ENCODE measurements at places on chromosomes 12 and 14.

GRCh38 chr12:113056631-113057488 is at the start of gene DTX1:
TSS of gene DTX1 (plus strand) at chr12:113056730. CDS start at chr12:113058193, 1,463 bp downstream.
- no peak for DNase-seq

- DNase-seq, result no peak
These were observed 40.4 kb downstream of the SLC8A3 start for GRCh38 chr14:70148351-70148750.

DNA sequence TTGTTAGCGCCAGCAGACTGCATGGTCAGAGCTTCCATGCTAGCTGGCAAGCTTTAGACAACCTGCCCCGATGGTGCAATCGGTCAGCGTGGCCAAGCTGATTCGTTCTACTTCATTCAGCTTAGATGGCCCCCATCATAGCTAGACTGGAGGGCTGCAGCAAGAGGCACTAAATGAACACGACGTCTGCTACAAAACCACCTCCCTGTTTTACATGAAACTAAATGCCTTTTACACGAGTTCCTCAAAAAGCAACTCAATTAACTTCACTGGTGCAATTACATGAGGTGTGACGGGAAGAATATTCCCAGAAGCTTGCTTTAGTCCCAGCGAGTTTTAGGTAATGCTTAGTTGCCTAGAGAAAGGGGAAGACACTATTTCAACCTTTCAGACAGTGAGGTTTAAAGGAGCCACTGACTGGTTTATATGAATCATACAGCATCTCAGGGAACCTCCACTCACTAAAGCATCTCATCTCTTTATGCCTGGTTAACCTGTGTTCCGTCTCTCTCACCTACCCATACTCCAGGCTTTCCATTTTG is 8.4 kb downstream of the NIN start:
- DNase-seq, result no peak

GRCh38 chr12:117362391-117362790 is 965 bp upstream of the NOS1 start:
- no peak for DNase-seq

GRCh38 chr12:89783359-89784060 is 74.9 kb upstream of the ATP2B1 start:
- no peak for DNase-seq

GRCh38 chr14:54756656-54757392 is 145.8 kb downstream of the GCH1 start:
- DNase-seq, result no peak

DNA sequence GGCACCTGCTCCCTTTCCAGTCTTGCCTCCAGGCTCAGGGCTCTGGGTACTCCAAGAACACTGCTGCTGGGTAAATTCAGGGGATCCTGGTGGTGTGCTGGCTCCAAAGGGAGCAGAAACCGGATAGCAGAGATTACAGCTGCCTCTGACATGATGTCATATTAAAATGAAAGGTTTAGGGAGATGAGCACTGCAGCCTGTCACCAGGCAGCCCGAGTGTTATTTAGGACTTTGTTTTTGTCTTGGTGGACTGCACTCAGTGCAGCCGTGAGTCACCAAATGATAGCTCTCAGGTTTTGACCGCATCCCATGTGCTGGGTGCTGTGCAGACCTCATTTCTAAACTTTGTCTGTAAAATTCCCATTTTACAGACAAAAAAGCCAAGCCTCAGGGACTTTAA is 266.0 kb upstream of the CRY1 start:
- DNase-seq, result no peak

- DNase-seq, result no peak
These were observed 52.0 kb downstream of the CRACR2A start for GRCh38 chr12:3700861-3701260.

DNA sequence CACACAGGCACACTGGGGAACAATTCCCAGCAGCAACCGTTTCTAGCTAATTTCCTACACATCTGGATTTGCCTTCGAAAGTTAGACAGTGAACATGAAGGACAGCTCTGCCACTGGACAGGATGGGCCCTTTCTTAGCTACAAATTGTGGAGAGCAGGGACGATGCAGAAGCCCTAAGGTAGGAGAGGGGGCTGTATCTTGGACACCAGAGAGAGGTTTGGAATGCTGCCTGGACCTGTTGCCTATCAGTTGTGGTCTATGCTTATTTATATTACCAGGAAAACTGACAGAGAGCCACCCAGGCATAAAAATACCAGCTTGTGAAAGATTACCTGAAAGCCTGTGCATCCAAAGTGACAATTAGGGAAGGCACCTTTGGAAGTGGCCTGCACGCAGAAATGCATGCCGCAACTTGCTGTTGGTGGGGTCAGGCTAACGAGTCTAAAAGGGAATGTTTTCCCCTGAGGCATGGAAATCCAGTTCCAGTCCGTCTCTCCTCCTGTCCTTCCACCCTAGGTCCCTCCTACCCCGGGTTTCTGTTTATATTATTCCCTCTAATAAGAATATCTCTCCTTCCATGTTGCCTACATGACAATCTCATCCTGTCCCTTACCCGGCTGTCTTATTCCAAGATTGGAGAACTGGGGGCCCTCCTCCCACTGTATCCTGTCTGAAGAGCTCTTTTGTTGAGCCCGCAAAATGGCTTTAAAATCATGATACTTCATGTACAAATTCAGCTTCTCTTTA is 60.2 kb downstream of the MDM2 start:
- no peak for DNase-seq

- DNase-seq, result no peak
These were observed 73.0 kb downstream of the DNAI7 start for GRCh38 chr12:25121916-25122315.

- DNase-seq, result no peak
These were observed 273.9 kb downstream of the NUAK1 start for GRCh38 chr12:105864901-105865300.

DNA sequence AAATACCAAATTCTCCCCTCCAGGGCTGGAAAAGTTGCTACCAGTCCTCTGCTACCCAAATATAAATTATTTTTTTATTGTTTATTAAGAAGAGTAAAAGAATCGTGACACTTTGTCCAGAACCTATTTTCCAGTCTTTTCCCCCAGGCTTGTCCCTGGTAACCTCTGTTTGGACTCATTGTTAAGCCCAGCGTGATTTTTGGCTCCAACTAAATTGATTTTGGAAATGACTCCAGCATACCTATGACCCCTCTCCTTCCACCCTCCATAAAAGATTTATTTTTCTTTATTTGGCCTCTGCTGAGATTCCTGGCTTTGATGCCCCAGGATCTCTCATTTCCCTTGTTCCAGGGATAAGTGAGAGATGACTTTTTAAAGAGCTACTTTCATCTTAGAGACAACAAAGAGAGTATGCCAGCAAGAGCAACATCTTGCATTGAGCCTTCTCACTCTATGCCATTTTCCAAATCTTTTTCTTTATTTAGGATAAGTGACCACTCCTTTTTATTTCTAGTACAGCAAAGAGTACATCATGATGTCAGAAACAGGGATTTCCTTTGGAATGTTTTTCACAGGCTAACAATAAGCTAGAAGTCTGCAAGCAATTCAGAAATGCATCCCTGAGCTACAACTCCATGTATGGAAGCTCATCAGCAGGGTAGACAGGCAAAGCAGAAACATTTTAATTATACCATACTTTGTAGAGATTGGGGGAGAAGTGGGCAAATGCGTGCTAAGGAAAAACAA is 75.8 kb downstream of the DAD1 start:
- no peak for DNase-seq

DNA sequence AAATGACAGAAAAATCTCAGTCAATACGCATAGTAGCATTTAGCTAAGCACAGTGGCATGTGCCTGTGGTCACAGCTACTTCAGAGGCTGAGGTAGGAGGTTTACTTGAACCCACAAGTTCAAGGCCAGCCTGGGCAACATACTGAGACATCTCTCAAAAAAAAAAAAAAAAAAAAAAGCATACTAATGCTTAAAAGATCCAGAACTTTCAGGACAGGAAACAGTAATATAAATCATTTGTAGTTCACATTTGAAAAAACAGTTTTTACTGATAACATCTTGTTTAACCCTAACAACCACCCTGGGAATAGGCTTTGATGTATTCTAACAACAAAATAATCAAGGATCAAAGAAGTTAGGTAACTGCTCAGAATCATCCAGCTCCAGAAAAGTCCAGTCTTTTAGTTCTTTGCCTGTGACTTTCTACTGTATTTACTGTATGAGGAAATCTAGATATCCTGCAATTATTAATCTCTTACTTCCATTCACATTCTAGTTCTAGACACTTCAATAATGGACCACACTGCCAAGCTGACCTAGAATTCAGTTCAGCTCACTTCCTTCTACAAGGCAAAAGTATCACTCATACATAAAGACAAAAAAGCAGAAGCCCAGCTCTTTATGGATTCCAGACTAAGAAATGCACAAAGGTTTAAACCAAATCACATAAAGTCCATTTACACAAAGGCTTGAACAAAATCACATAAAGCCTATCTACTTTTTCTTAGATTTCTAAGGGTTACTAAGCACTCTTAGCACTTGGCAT is 28.5 kb downstream of the PAWR start:
- DNase-seq, result no peak

DNA sequence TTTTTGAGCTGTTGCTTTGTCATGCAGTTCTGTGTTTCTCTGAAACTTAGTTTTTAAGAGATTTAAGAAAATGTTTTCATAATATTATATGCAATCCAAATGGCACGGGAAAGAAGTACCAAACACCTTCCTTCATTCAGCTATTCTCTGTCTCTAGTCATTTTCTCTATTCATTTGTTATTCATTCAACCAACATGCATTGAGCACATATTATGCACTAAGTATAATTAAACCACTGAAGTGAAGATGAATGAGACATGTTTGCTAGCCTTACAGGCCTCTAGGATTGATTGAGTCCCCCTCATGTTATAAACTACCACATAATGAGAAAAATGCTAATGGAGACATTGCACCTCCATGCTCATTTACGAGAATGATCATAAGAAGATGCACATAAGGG is 45.7 kb upstream of the CCDC91 start:
- no peak for DNase-seq

- no peak for DNase-seq
These were observed 1.5 kb downstream of the PLEKHG6 start for GRCh38 chr12:6311822-6312528.

GRCh38 chr12:109899783-109900751 is at the start of gene TCHP:
TSS of gene TCHP (plus strand) at chr12:109900274. CDS start at chr12:109903027, 2,753 bp downstream.
- DNase-seq, result peak; percentile 23

GRCh38 chr14:38727731-38728130 is 375.3 kb downstream of the SEC23A start:
- no peak for DNase-seq

DNA sequence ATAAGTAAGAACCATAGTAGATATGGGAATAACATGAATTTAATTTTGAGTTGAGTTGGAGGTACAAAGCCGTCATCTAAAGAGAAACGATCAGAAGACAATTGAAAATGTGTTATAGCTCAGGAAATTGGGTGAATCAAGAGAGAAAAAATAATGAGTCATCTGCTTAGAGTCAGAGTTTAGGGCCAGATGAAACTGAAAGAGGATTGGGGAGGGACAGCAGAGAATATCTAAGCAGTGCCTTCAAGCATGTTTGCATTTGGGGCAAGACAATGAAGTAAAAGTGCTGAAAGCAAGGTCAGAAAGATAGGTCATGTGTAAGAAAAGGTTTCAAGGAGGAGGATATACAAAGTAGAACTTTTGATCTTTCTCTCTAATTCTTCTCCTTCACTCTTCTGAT is 49.4 kb downstream of the SLC15A5 start:
- no peak for DNase-seq

DNA sequence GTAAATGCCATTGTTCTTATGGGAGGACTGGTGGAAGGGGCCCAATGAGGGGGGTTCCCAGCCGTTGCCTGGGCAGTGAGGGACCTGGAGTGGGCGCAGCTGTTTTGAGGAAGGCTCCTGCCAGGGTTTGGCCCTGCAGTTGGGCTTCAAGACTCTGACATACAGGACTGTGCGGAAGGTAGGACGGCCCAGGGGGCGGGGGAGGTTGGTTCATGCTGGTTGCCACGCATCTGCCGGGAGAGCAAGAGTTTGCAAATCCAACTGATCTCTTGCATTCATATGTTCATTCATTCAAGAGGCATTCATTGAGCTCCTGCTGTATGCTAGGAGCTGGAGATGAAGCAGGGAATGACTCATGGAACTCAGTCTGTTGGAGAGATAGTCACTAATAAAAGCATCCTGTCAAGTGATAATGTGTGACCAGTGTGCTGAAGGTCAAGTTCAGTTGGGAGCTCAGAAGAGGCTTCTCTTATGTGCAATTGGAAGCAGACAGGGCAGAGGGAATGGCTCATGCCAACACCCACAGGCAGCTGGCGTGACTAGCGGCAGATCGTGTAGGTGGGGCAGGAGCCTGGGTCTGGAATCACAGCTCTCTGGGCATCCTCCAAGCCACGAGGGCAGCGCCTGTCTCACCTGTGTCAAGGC is 7.8 kb downstream of the SH2B3 start:
- no peak for DNase-seq

GRCh38 chr12:48442179-48442847 is 30.0 kb upstream of the ANP32D start:
- DNase-seq, result no peak

- no peak for DNase-seq
These were observed 91.9 kb downstream of the SLC24A4 start for GRCh38 chr14:92414690-92415445.

GRCh38 chr12:94042321-94042720 is 106.1 kb upstream of the PLXNC1 start:
- DNase-seq, result no peak

DNA sequence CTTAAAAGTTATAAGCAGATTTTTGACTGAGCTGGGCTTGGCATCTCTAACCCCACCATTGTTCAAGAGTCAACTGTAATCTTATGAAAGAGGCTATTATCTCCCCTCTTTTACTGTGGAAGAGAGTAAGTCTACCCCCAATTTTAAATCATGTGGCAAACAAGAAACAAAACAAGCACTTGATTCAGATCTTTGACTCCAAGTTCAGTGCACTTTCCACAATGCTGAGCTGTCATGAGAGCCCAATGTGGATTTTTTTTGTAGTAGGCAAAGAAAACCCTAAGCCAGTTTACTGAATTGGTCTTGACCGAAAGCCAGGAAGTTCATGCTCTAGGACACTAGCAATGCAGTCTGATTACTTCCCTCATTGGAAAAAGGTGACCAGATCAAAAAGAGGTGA is 306.2 kb downstream of the GALC start:
- no peak for DNase-seq

GRCh38 chr12:29071099-29071498 is 78.0 kb upstream of the FAR2 start:
- no peak for DNase-seq

Measured in stimulated activated CD4-positive, alpha-beta T cell treated with anti-CD3 and anti-CD28 coated beads, Interleukin-1b, Interleukin-23, amount 100 ng/mL, for 1 hour (primary cell).